ENCODE measurements at places on chromosomes 7 and 10.

DNA sequence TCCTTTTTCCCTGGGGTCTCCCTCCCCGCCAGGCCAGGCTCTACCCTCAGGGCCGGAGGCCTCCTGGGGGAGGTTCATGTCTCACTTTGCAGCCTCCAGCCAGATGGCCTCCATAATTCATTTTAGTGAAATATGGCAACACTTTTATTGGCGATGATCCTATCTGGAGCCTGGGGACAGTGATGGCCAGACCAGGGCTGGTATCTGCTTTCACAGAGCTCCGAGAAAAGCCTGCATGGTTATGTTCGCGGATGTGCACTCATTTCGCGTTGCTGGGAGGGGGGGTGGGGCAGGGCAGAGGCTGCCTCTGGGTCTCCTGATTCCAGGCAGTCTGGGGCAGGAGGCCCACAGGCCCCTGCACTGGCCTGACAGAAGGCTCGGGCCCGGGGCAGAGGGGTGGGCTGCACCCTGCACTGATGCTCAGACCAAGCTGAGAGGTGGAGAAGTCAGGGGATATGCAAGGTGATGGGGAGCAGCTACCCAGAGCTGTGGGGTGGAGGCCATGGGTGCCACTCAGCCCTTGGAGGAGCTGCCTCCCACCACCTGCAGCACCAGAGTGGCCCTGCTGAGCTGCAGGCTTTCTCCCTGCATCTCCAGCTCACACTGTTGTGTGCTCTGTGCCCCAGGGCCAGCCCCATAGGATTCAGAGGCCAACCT is 85.3 kb upstream of the RET start:
- DNase-seq: no peak

DNA sequence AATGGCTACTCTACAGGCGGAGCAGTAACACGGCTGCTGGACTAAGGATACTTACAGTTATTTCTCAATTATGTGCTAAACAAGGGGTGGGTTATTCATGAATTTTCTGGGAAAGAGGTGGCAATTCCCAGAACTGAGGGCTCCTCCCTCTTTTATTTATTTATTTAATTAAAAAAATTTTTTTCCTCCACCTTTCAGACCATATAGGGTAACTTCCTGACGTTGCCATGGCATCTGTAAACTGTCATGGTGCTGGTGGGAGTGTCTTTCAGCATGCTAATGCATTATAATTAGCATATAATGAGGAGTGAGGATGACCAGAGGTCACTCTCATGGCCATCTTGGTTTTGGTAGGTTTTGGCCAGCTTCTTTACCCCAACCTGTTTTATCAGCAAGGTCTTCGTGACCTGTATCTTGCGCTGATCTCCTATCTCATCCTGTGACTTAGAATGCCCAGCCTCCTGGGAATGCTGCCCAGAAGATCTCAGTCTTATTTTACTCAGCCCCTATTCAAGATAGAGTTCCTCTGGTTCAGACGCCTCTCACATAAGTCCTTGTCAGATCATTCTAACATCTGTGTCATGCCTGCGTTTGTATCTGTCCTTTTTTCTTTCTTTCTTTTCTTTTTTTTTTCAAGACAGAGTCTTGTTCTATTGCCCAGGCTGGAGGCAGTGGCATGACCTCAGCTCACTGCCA is 15.9 kb upstream of the STOX1 start:
- DNase-seq: no peak

DNA sequence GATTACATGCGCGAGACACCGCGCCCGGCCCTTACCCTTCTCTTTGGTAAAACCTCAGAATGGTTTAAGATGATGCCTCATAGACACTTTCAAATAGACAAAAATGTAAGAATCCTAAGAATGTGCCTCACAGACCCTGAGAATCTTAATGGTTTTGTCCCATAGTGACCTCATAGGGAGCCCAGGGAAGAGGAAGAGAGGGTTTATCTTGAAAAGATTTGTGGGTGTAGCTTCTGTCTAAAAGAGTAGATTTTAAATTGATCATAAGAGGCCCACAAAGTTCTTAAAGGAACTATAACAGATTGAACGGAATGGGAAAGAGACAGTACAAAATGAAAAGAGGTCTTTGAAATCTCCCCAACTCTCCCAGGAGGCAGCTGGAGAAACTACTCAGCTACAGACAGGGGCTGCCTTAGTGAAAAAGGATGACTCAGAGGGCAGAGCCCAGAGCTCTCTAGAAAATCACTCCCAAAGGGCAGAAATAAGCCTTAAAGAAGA is 220.6 kb downstream of the ADRA2A start:
- DNase-seq: peak; percentile 36

GRCh38 chr7:118615-119391 is 73.6 kb upstream of the FAM20C start:
- DNase-seq: peak; percentile 71

DNA sequence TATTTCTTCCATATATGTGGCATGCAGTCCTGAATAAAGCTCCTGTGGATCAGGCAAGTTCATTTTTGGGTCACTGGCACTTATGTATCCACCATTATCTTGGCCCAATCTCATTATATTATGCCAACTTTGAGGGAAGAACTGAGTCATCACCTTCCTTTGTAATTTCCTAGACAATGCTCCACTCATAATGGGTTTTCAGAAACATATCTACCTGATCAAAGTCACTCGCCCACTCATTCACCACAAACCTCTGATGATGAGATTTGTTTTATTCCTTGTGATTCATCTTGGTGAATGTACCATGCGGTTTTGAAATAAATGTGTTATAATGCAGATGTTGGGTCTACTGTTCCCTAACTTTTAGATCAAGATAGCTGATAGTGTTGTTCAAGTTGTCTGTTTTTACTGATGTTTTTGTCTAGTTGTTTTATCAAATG is 525.8 kb downstream of the KIF20B start:
- DNase-seq: no peak

- peak; percentile 26 for DNase-seq
Measured at GRCh38 chr7:124686543-124687171, 78.9 kb downstream of the GPR37 start.

GRCh38 chr7:44881066-44881600 is 4.2 kb downstream of the PURB start:
- no peak for DNase-seq

- DNase-seq: peak; percentile 80
Measured at GRCh38 chr7:105353752-105354328, 34.9 kb downstream of the SRPK2 start.

DNA sequence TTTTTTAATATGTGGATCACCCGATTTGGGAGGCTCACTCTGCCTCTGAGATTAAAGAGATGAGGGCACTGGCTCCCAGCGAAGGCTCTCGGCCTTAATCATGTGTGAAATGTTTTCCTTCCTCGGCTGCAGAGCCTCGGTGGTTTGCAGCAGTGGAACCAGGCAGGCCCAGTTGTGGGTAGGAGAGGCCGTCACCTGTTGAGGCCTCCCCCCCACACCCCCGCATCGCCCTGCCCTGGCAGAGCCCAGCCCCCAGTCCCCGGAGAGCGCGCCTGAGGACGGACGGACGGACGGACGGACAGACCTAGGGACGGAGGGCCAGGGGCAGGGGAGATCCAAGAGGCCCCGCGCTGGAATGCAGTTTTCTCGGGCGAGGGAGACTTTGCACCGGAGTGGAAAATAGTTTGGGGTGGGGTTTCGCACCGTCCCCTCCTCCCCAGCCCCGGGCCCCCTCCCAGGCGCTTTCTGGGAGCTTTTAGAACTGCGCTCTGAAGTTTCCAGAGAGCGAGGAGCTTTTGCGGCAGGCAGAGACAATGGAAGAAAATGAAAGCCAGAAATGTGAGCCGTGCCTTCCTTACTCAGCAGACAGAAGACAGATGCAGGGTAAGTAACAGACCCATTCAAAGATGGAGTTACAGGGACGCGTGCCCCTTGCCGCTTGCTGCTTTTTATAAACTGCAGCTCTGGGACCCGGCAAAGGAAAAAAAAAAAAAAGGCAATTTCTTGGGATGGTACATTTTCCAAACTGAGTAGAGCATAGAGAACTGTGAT is at the start of gene KIAA1217:
Gene KIAA1217 (plus strand): TSS at position 478 of the 771 bp plus-strand sequence. CDS start 56 bp downstream, at position 534.
- peak; percentile 86 for DNase-seq

- no peak for DNase-seq
Measured at GRCh38 chr10:74888962-74889661, 62.7 kb downstream of the KAT6B start.

DNA sequence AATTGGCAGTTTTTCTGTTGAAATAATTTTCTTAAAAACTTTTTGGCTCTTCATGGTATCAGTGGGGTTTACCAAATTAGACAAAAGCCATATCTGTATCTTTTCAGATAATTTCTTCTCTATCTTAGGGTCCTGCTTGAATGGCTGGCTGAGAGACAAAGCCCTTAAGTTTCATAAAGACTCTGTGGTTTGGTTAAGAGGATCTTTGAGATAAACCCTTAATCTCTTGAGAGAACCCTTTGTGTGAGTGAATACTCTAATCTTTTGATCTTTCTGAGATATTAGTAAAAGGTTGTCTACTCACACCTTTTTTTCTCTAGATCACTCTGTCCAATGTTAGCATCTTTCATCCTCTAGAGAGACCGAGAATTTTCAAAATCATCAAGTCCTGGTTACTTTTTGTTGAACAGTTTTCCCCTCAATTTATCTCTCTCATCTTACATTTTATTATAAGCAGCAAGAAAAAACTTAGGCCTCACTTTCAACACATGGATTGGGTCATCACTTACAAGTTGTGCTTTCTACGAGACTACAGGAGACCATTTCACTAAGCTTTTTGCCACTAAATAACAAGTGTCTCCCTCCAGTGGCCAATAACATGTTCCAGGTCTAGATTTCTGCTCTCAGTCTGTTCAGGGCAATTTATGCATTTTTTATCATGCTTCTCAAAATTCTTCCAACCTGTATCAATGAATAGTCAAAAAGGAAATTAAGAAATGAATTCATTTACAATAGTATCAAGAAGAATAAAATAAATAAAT is 28.4 kb downstream of the DNAJC9 start:
- no peak for DNase-seq

DNA sequence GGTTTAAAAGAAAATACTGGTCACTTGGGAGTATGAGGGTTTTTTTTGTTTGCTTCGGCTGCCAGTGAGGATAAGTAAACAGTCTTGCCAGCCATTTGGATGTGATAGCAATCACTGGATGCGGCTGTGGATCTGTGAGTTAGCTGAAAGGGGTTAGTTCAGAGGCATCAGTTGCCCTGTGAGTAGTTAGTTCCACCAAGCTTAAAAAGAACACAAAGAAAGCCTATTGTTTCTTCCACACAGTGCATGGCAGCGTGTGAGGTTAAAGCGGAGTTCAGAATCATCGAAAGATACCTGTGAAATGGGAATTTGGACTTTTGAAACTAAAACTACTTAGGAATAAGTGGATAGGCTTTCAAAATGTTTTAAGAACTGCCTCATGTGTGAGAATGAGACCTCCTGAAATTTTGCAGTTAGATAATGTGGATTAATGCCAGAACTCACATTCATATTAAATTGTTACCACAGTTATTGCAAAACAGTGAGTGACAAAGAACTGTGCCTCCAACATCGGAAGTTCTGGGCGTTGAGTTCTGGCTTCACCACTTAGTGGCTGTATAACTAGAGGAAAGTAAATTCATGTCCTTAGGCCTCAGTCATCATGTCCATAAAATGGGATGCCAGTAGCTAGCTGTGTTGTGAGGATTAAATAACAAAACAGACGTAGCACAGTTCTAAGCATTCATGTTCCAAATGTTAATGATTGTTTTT is 31.3 kb downstream of the KIAA1217 start:
- no peak for DNase-seq

GRCh38 chr10:8951440-8952089 is 897.1 kb downstream of the GATA3 start:
- no peak for DNase-seq

GRCh38 chr7:63876707-63877322 is 121.8 kb upstream of the ZNF722 start:
- DNase-seq: no peak

DNA sequence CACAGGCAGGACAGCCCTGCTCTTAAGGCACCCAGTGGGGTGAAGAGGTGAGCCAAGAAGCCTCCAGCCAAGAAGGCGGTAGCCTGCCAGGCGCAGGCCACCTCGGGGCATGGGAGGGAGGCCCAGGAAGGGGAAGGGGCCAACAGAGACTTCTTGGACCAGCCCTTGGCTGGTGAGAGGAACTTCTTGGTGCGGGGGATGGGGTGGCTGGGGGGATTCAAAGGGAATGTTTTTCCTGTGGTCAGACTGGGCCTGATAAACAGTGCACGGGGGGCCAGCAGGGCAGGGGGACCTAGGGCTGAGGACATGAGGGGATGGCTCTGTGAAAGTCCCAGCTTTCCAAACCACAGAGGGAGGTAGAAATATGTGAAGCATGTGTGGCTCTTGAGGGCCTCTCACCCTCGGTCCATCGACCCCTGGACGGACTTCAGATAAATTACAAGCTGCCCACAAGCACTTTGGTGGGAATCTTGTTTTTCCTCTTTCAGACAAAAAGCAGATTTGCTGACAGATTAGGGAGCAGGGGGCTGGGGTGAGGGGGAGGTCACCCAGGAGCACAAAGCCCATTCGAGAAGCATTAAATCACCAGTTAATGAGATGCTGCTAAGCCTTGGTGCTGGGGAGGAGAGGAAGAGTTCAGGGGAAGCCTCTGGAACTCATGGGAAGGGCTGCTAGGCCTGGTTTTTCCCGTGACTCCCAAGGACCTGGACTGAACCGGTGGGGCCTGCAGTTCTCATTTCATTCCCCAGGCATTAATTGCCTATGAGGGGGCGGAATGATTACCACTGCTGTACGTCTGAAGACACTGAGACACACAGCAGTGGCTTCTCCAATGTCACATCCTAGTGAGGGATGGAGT is 11.3 kb downstream of the CRYGN start:
- DNase-seq: peak; percentile 62

- peak; percentile 17 for DNase-seq
Measured at GRCh38 chr7:11858622-11859302, 26.8 kb upstream of the THSD7A start.

GRCh38 chr7:75048435-75049379 is 24.9 kb downstream of the RCC1L start:
- no peak for DNase-seq

GRCh38 chr10:44939691-44940401 is 19.8 kb upstream of the RASSF4 start:
- no peak for DNase-seq

- DNase-seq: no peak
Measured at GRCh38 chr10:21327289-21327993, 198.0 kb downstream of the SKIDA1 start.

DNA sequence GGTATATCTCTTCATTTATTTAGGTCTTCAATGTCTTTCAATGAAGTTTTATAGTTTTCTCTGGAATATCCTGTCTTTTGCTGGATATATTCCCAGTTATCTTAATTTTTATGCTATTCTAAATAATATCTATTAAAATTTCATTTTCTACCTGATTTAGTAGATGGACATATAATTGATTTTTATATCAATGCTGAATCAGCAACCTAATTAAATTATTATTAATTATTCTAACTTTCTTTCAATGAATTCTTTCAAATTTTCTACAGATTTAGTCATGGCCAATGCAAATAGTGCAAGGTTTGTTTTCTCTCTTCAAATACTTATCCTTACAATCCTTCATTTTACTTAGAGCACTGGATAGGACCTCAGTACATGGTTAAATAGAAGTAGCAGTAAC is 56.8 kb downstream of the DENND11 start:
- DNase-seq: no peak

DNA sequence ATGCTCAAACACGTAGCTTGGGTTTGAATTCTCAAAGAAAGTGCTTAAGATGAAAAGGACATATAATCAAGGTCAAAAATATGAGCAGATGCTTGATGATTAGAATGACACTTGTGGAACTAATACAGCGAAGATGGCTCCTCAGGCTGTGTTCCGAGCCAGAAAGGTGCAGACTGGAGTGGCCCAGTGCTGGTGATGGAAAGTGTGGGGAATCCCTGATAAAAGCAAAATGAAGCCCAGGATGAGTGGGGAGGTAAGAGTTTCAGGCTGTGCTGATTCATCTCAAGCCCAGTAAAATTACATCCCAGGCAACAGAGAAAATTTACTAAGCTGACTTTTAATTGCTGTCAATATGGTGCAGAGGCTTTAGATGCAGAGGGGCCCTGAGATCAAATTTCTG is 77.8 kb upstream of the IKZF1 start:
- no peak for DNase-seq
